Bronchial epithelial cell (primary cell): ENCODE measurements at places on chromosomes 7 and 10. TPM values are rescaled to one million over a fixed set of nuclear protein-coding genes. Genes with fewer than 3 reads are reported as not detected.

PALD1 gene
- total RNA-seq = 0.13 TPM in 1 of 2 replicates, not detected in the other

SPAG6 gene
- not detected in 2 replicates for total RNA-seq

CLCN1 gene
- total RNA-seq = under 0.01 and 0.13 TPM in 2 replicates

LFNG gene
- total RNA-seq = 4.5 and 6.8 TPM in 2 replicates

RSPH10B gene
- total RNA-seq = 0.90 TPM in 1 of 2 replicates, not detected in the other

MINDY4 gene
- 1.1 and 1.3 TPM in 2 replicates for total RNA-seq

HGF gene
- under 0.01 and 3.7 TPM in 2 replicates for total RNA-seq

MCU gene
- 38.7 and 39.4 TPM in 2 replicates for total RNA-seq
